ENCODE measurements at places on chromosomes 3 and 15.

- no peak for DNase-seq
- H3K4me3 ChIP-seq, result peak overlapping the region; percentile 83
- H3K27me3 ChIP-seq, result no peaks in the 10 kb centered on the region
Observed at GRCh38 chr3:4824926-4825325, 154.3 kb upstream of the BHLHE40 start.

- no peak overlapping the region for H3K4me3 ChIP-seq
- DNase-seq, result no peak
- H3K4me1 ChIP-seq, result peaks cover 12% of the 10 kb centered on the region
- H3K27ac ChIP-seq, result no peak overlapping the region
- H3K27me3 ChIP-seq, result no peaks in the 10 kb centered on the region
- no peaks in the 10 kb centered on the region for H3K36me3 ChIP-seq
Observed at GRCh38 chr3:168061332-168061996, 34.3 kb downstream of the GOLIM4 start.

GRCh38 chr3:102718651-102719050 lies 283.8 kb downstream of the ZPLD1 start:
- H3K4me3 ChIP-seq, result no peak overlapping the region
- H3K4me1 ChIP-seq, result peaks cover 3% of the 10 kb centered on the region

DNA sequence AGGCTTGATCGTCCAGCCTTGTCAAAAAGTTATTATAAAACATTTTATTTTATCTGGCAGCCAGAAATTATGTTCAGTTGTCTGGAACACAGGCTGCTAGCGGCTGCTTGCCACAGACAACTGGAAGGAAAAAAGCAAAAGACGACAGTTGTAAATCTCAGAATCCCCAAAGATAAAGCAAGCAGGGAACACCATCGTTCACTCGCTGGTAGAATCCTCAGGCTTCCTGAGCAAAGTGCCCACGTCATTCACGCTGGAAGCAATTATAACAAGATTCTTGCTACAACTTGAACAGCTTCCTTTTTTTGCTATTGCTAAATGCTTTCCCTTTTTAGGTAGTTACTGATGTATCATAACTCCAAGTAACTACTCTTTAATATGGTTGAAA lies 33.6 kb downstream of the ADAMTS17 start:
- no peak for DNase-seq
- H3K4me3 ChIP-seq, result no peak overlapping the region
- no peaks in the 10 kb centered on the region for H3K27me3 ChIP-seq
- no peaks in the 10 kb centered on the region for H3K36me3 ChIP-seq
- no peak overlapping the region for H3K27ac ChIP-seq
- no peaks in the 10 kb centered on the region for H3K4me1 ChIP-seq

GRCh38 chr15:73972984-73973682 lies 19.0 kb downstream of the STOML1 start:
- peaks cover 36% of the 10 kb centered on the region for H3K4me1 ChIP-seq
- no peak overlapping the region for H3K27ac ChIP-seq
- H3K36me3 ChIP-seq, result peaks cover 4% of the 10 kb centered on the region
- peak overlapping the region; percentile 30 for H3K4me3 ChIP-seq
- peaks cover 30% of the 10 kb centered on the region for H3K27me3 ChIP-seq
- peak; percentile 86 for DNase-seq

GRCh38 chr3:114716916-114717315 lies 423.1 kb downstream of the TIGIT start:
- peaks cover 14% of the 10 kb centered on the region for H3K4me1 ChIP-seq
- H3K36me3 ChIP-seq, result no peaks in the 10 kb centered on the region

- no peaks in the 10 kb centered on the region for H3K36me3 ChIP-seq
- H3K4me1 ChIP-seq, result peaks cover 6% of the 10 kb centered on the region
- no peak overlapping the region for H3K27ac ChIP-seq
- DNase-seq, result no peak
Observed at GRCh38 chr3:122263058-122263457, 62.0 kb upstream of the CSTA start.

- H3K4me1 ChIP-seq, result no peaks in the 10 kb centered on the region
- H3K36me3 ChIP-seq, result no peaks in the 10 kb centered on the region
- no peak overlapping the region for H3K4me3 ChIP-seq
- H3K27ac ChIP-seq, result no peak overlapping the region
- no peaks in the 10 kb centered on the region for H3K27me3 ChIP-seq
Observed at GRCh38 chr15:36428102-36428845, 151.2 kb upstream of the CDIN1 start.

GRCh38 chr15:68526269-68526668 lies 52.5 kb upstream of the CORO2B start:
- H3K4me3 ChIP-seq, result no peak overlapping the region
- DNase-seq, result no peak
- peaks cover 31% of the 10 kb centered on the region for H3K4me1 ChIP-seq

- H3K27me3 ChIP-seq, result peaks cover 24% of the 10 kb centered on the region
- H3K4me3 ChIP-seq, result no peak overlapping the region
- H3K27ac ChIP-seq, result no peak overlapping the region
- no peak for DNase-seq
Observed at GRCh38 chr3:134810850-134811249, 15.8 kb downstream of the EPHB1 start.

DNA sequence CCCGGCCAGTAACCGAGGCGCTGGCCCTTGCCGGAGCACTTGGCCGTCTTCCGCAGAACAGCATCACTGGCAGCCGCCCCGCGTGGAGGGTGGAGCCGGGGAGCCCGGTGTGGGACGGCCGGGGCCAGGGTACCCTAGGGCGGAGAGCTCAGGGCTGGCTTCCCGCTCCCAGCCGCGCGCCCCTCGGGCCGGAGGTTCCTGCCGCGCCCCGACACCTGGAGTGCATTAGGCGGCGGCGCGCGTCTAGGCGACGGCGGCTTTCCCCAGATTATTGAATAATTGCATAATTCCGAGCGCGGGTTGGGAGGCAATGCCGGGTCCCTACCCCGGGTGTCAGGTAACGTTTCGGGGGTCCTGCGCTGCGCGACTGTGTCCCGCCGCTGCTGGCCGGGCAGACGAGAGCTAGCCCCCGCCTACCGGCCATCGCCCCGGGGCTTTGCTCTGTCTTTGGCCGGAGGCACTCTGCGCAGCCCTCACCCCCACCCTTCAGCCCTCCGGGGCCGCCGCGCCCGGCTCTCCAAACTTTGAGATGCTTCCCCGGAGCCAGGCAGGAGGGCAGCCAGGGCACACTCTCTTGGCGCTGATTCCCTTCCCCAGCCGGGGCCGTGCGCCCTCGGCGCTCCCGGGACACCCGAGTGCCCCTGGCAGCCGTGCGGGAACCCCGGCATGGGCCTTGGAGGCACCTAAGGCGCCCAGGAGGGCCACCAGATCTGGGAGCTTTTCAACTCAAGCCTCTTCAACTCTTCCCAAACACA lies 749 bp downstream of the ITGA11 start:
- no peaks in the 10 kb centered on the region for H3K36me3 ChIP-seq
- no peak for DNase-seq
- no peak overlapping the region for H3K27ac ChIP-seq
- peaks cover 2% of the 10 kb centered on the region for H3K4me1 ChIP-seq
- peaks cover 71% of the 10 kb centered on the region for H3K27me3 ChIP-seq
- no peak overlapping the region for H3K4me3 ChIP-seq

DNA sequence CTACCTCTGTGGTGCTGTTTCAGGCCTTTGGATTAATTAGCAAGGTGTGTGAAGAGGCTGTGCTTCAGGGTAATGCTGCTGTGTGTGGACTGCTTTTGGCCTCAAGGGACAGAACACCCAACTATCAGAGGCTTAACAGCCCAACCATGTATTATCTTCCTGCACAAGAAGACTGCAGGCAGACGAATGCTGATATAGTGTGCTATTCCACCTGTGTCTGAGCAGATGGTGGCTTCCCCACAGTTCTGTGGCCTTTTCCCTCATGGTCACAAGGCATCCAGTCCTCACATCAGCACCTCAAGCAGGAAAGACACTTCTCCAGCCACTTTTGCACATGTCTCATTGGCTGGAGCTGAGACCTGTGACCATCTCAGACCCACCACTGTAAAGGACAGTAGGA lies 76.6 kb downstream of the CHCHD6 start:
- no peaks in the 10 kb centered on the region for H3K4me1 ChIP-seq
- H3K4me3 ChIP-seq, result no peak overlapping the region
- no peaks in the 10 kb centered on the region for H3K27me3 ChIP-seq
- H3K27ac ChIP-seq, result no peak overlapping the region
- H3K36me3 ChIP-seq, result no peaks in the 10 kb centered on the region

- no peaks in the 10 kb centered on the region for H3K4me1 ChIP-seq
- no peak overlapping the region for H3K4me3 ChIP-seq
- no peak overlapping the region for H3K27ac ChIP-seq
- no peak for DNase-seq
- H3K36me3 ChIP-seq, result no peaks in the 10 kb centered on the region
- peaks cover 8% of the 10 kb centered on the region for H3K27me3 ChIP-seq
Observed at GRCh38 chr3:134060561-134061385, 31.0 kb upstream of the SLCO2A1 start.

DNA sequence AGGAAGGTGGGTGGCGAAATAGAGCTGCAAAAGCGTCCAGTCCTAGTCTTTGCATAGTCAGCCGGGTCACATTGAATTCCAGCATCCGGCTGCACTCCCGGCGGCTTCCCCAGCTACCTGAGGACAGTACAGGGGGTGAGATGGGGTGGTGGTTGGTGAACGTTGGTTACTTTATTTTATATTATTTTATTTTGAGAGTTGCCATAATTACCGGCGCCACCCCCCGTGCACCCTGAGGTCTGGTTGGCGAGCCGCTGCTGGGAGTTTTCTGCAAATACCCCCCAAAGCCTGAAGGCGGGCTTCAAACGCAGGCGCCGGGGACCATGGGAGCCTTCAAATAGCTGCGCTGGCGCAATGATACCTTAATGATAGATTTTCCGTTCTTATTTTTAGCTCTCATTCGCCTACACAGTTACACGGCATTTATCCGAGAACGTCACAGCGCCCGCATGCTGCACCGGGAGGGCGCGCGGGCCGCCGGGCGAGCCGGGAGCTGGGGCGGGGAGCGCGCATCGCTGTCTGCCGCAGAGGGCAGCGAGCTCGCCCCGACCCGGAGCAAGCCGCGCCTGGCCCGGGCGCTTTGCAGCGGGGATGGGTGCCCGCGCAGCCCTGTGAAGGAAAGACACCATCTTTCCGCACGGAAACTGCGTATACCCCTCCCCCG lies 756 bp upstream of the RASGRF1 start:
- peaks cover 63% of the 10 kb centered on the region for H3K27me3 ChIP-seq
- H3K27ac ChIP-seq, result no peak overlapping the region
- H3K36me3 ChIP-seq, result peaks cover 2% of the 10 kb centered on the region
- peaks cover 5% of the 10 kb centered on the region for H3K4me1 ChIP-seq
- no peak overlapping the region for H3K4me3 ChIP-seq

DNA sequence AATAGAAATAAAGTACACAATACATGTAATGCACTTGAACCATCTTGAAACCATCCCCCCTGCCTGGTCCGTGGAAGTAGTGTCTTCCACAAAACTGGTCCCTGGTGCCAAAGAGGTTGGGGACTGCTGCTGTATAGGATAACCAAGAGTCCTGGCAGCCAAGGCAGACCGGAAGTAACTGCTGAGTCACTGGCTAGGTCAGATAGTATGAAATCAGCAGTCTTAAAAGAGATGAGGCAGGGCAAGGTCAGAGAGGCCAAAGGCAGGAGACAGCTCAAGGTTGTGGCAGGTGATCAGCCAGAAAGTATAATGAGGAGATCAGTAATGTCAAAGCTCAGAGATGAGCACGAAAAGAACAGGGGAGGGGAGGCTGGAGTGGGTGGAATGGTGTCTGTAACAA lies 60.2 kb downstream of the MAP3K13 start:
- peaks cover 16% of the 10 kb centered on the region for H3K27me3 ChIP-seq
- H3K36me3 ChIP-seq, result no peaks in the 10 kb centered on the region
- no peak for DNase-seq
- H3K27ac ChIP-seq, result no peak overlapping the region
- H3K4me3 ChIP-seq, result no peak overlapping the region

DNA sequence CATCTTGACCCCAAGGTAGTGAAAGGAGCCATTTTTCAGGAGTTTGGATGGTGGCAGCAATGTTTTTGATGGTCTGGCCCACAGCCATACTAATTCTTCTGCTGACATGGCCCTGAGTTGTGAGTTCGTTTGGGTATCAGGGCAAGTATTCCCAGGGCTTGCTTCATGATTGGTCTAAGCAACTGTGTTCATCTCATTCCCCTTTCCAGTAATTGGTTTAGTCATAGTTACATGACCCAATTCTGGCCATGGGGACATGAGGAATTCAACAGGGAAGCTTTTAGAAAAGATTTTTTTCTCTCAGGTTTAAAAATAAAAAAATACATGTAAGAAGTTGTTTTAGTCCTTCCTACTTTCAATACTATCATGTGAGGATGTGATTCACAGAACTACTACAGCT lies 150.5 kb upstream of the NPHP3 start:
- no peak for DNase-seq
- no peaks in the 10 kb centered on the region for H3K4me1 ChIP-seq
- no peak overlapping the region for H3K27ac ChIP-seq
- no peak overlapping the region for H3K4me3 ChIP-seq

GRCh38 chr3:4322635-4323034 lies 19.5 kb downstream of the SETMAR start:
- H3K27ac ChIP-seq, result no peak overlapping the region
- H3K4me3 ChIP-seq, result no peak overlapping the region
- H3K36me3 ChIP-seq, result peaks cover 5% of the 10 kb centered on the region
- H3K4me1 ChIP-seq, result no peaks in the 10 kb centered on the region
- no peaks in the 10 kb centered on the region for H3K27me3 ChIP-seq
- no peak for DNase-seq

GRCh38 chr15:31065824-31066223 lies 35.7 kb downstream of the TRPM1 start:
- peaks cover 4% of the 10 kb centered on the region for H3K27me3 ChIP-seq
- no peaks in the 10 kb centered on the region for H3K36me3 ChIP-seq
- DNase-seq, result no peak
- no peak overlapping the region for H3K27ac ChIP-seq
- no peak overlapping the region for H3K4me3 ChIP-seq
- no peaks in the 10 kb centered on the region for H3K4me1 ChIP-seq

GRCh38 chr3:28476194-28476593 lies 127.6 kb upstream of the AZI2 start:
- H3K36me3 ChIP-seq, result no peaks in the 10 kb centered on the region
- no peaks in the 10 kb centered on the region for H3K4me1 ChIP-seq
- DNase-seq, result no peak

- H3K36me3 ChIP-seq, result peaks cover 29% of the 10 kb centered on the region
- H3K27me3 ChIP-seq, result no peaks in the 10 kb centered on the region
- no peak overlapping the region for H3K4me3 ChIP-seq
- no peaks in the 10 kb centered on the region for H3K4me1 ChIP-seq
Observed at GRCh38 chr15:70048578-70049514, 48.9 kb downstream of the TLE3 start.

- H3K27me3 ChIP-seq, result no peaks in the 10 kb centered on the region
- DNase-seq, result no peak
- H3K4me1 ChIP-seq, result no peaks in the 10 kb centered on the region
- no peaks in the 10 kb centered on the region for H3K36me3 ChIP-seq
Observed at GRCh38 chr3:116260491-116260890, 184.8 kb downstream of the LSAMP start.

DNA sequence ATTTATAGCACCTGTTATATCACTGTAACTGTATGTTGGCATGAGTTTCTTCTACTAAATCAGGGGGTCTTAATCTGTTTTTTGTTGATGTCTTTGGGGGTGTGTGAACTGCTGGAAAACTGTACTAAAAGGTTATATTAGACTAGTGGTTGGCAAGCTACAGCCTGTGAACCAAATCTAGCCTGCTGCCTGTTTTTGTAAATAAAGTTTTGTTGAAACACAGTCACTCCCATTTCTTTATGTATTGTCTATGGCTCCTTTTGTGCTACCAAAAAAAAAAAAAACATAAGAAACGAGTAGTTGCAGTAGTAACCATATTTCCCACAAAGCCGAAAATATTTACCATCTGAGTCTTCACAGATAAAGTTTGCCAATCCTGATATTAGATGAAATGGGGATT lies 126.7 kb downstream of the AKAP13 start:
- peaks cover 6% of the 10 kb centered on the region for H3K36me3 ChIP-seq
- no peak overlapping the region for H3K27ac ChIP-seq
